ENCODE measurements at places on chromosomes 1 and 21.

DNA sequence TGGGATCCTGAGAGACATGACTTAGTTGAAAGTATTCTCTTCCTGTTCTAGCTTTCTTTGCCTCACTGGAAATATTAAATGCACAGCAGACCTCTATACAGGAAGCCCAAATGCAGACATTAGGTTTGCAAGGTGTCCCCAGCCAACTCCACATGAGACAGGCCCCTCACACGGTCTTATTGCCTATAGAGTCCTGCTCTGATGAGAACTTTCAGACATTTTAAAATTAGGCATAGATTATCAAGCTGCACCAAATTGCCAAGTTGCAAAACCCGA lies 251.9 kb upstream of the C1orf105 start:
- DNase-seq, result no peak

- DNase-seq, result no peak
Measured at GRCh38 chr1:51636764-51637522, 20.1 kb downstream of the OSBPL9 start.

DNA sequence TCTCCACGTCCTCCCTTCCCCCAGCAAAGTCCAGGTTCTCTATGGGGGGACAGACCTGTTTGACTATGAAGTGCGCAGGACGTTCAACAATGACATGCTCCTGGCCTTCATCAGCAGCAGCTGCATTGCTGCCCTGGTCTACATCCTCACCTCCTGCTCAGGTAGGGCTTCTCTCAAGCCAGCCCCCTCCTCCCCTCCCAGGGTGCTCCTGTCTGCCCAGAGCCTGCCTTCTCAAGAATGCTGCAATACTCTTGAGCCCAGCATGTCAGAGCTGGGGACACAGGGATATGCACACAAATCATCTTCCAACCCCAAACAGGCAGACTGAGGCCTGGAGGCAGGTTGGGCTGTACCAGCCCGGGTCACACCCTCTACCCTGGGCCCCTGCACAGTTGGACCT lies 35.4 kb downstream of the DISP3 start:
- no peak for DNase-seq

- no peak for DNase-seq
Measured at GRCh38 chr1:180230791-180231505, 884 bp downstream of the LHX4 start.

- no peak for DNase-seq
Measured at GRCh38 chr1:113269168-113269963, 120.9 kb upstream of the MAGI3 start.

- no peak for DNase-seq
Measured at GRCh38 chr21:40056031-40056430, 188.8 kb downstream of the PCP4 start.

GRCh38 chr1:212648431-212648830 lies 39.9 kb downstream of the ATF3 start:
- no peak for DNase-seq

- DNase-seq, result no peak
Measured at GRCh38 chr1:115363171-115363570, 25.1 kb upstream of the NGF start.

DNA sequence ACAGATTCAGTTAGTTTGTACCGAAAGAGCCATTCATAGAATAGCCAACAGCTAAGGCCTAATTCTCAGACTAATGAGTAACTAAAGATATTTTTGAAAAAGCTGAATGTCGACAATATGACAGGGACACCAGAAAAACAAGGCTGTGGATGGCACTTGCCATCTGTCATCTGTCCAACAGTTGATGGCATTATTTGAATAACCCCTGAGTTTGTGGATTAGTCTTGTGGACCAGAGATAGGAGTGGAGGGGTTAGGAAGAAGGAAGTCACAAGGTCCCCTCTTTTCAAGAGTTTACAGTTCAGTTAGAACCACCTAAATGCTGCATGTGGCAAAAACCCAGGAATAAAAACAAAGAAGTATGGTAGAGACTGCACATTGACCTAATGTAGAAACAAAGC lies 356.5 kb upstream of the DUSP10 start:
- DNase-seq, result no peak

DNA sequence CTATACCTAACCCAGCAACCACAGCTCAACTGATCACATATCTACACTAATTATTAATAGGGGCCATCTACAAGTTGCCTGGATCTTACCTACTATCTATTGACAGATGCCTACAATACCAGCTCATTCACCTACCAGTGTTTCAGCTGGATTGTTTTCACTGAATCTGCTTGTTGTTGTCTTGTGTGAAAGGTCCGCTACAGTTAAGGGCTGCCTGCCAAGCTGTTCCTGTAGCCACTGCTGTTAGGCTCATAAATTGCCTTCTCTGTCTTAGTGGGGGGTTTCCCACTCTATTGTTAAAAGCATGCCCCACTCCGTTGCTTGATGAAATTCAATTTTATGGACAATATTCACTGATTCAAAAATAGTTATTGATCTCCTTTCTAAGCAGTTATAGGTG lies 199.7 kb upstream of the TMPRSS15 start:
- no peak for DNase-seq

GRCh38 chr1:36432616-36433015 lies 17.6 kb downstream of the OSCP1 start:
- DNase-seq, result no peak

DNA sequence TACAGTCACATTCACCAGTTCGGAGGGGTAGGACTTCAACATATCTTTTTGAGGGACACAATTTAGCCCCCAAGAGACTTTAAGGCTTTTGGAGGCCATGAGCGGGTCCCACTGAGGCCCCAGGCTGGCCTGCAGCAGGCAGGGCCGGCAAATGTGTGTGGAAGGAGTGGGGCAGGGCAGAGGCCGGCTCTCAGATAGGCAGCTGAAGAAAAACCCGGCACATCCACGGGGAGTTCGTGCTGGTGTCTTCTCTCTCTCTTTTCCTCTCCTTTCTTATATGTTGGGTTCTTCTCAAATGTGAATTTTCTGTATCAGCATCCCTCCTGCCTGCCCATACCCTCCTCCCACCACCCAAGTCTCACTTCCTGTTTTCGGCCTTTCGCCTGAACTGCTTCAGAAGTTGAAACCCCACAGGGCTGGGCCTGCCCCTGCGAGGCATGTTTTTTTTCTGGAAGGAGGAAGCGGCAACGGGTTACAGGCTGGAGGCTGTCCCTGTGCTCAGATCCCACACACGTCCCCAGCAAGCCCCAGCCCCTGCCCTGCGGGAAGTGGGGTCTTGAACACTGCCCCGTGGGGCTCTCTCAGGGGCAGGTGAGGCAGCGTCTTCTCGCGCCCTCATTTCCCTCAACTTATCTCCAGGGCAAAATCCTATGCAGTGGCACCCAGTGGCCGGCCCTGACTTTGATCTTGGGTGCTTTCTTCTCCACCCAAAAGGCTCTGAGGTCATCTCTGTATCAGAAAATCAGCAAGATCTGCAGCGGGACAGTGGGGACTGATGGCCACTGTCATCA lies 9.7 kb upstream of the UMODL1 start:
- DNase-seq, result peak; percentile 32

- no peak for DNase-seq
Measured at GRCh38 chr1:40712405-40712944, 21.0 kb downstream of the NFYC start.

- DNase-seq, result no peak
Measured at GRCh38 chr21:43273016-43273707, 104.4 kb downstream of the CRYAA start.

- DNase-seq, result no peak
Measured at GRCh38 chr1:44590475-44590874, 83.8 kb downstream of the TMEM53 start.

DNA sequence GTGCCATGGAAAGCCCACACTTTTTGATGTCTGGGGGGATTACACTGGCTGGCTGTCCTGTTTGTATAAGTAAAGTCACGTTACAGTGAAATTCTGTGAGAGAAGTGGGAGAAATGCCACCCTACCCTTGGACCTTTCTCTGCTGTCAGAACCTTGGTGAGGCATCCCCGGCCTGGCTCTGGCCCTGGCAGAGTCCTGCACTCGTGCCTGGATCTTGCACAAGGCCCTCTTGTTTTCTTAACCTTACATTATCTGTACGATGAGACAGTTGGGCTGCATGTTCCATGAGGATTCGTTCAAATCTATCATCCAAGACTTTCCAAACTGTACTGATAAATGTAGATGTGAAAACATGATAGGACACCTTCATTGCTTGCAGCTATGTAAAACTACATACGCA lies 11.4 kb downstream of the SNAP47 start:
- DNase-seq, result no peak

GRCh38 chr1:154777781-154778180 lies 92.3 kb downstream of the KCNN3 start:
- no peak for DNase-seq

DNA sequence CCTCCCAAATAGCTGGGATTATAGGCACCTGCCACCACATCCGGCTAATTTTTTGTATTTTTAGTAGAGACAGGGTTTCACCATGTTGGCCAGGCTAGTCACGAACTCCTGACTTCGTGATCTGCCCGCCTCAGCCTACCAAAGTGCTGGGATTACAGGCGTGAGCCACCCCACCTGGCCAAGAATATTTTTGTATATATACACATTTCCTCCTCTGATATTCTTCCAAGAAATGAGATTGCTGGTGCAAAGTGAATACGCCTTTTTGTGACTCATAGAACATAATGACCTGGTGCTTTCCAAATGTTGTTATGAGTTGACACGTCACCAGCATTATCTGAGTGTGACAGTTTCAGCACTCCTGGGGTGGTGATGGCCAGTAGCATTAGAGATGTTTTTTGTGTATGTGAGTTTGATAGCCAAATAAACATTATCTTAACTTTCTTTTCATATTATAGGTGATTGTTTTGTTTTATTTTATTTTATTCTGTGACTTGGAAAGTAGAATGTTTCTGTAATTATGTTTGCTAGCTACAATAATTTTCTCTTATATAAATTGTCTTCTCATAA lies 54.9 kb downstream of the KCNK1 start:
- DNase-seq, result peak; percentile 71

DNA sequence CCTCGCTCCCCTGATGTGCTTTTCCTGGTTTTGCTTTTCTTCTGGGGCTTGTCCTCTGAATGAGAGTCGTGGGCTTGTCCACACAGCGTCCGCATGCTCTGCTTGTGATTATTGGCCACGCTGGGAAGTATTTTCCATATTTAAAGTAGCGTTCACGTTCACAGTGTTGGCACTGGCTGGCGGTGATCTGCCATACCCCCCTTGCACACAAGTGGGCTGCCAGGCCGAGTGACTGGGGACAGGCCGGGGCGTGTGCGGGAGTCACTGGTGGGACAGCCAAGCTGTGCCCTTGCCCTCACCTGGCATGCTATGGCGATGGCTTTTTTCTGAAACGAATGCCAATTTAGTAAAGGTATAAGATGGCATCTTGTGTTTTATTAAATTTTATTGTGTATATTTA lies 32.8 kb downstream of the SLC37A1 start:
- DNase-seq, result no peak

DNA sequence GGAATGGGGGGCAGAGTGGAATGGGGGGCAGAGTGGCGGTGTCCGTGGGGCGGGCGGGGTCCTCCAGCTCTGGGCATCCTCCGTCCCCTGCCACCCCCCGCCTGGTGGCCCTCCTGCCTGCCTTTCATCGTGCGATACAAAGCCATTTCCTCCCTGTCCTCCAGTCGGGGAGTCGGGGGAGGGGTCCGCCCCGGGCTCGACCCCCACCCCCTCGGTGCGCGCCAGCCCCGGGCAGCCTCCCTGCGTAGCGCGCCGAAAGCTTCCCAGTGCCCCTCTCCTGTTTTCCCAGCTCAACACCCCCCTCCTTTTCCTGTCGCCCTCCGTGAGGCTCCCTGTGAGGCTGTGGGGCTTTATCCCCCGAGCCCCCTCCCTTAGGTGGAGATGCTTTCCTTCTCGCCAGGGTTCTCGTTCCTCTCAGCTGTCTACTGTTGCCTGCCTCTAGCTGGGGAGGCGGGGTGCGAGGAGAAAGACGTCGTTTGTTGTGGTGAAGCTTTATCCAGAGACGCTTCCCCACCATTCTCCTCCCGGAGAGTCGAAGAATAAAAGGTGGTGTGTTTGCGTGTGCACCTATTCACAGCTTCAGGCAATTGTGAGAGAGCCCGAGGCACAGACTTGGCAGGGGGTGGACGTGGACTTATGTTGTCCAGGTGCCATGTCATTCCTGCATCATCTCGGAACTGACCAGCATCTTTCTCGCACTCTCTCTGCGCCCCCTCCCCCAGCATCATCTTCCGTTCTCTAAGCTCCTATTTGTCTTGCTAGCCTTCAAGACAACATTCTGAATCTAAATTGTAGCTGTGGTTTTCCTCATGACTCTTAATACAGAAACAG lies 848 bp downstream of the DNM3 start:
- DNase-seq, result no peak

GRCh38 chr1:84037758-84038611 lies 39.1 kb upstream of the TTLL7 start:
- DNase-seq, result no peak

DNA sequence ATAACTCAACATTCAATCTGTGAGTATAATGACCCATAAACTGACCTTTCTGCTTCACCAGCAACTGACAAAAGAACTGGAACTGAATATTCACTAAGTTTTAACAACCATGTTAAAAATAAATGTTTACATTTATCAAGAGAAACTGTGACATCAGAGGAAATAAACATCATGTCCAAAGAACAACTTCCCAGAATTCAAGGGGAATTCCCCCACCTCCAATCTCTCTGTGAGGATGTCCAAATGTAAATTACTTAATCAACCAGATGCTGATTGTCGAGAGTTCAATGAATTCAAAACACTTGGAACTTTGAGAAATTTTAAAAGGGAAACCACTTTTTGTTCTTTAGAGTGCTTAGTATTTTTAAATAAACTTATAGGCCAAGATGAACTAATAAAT lies 365.6 kb upstream of the ADGRL2 start:
- no peak for DNase-seq

DNA sequence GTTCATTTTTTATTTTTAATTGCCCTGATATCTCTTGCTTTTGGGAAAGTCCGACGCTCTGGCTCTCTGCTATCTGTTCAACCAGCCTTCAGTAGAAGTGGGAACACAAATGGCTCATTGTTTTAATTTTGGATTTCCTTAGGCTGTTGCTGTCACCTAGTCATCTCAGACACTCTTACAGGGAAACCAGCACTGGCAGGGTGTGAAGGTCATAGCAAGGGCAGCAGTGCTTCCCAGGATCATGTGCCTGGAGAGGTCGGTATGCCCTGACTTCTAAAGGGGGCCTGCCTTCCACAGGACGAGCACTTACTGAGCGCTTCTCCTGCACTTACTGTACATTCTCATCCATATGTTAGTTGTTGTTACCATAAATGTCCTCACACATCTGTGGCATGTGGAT lies 224.2 kb downstream of the DISC1 start:
- no peak for DNase-seq

GRCh38 chr1:116708255-116708900 lies 40.8 kb upstream of the IGSF3 start:
- no peak for DNase-seq

DNA sequence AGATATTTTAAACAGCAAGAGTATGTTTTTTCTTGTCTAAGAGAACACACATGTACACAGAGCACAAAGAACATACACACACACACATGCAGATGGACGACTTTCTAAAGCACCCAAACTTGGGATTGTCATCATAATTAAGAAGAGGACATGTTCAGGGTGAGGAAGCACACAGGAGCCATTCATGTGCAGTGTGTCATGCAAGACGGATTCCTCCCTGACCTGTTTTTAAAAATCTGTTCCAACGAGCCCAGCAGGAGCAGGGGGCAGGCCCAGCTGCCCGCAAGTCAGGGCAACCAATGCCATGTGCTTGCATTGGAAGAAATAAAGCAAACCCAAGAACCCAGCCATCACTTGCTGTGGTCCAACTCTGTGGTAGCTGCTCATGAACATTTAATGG lies 167.3 kb upstream of the ZNF644 start:
- DNase-seq, result no peak

All from activated CD4-positive, alpha-beta T cell treated with anti-CD3 and anti-CD28 coated beads, Interleukin-2, amount 50 U/mL, for 16 hours (primary cell).